NCI-H774 (cell line): ENCODE measurements at places on chromosomes 11 and 22.

DNA sequence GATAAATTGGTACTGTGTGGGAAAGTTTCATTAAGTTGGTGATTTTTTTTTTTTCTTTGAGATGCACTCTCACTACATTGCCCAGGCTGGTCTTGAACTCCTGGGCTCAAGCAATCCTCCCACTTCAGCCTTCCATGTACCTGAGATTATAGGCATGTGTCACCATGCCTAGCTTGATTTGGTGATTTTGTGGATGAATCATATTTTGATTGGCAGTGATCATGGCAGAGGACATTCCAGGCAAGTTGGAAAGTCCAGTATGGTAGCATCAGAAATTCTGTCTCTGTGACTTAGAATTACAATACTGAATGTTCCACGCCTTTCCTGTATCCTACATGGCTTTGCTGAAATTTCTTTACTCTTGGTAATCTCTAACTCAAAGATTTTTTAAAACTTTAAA is 49.4 kb downstream of the HORMAD2 start:
- no peak for DNase-seq

GRCh38 chr11:8032122-8032521 is 45.0 kb downstream of the EIF3F start:
- no peak for DNase-seq

- no peak for DNase-seq
Observed at GRCh38 chr22:36760786-36761185, 15.1 kb downstream of the IFT27 start.

GRCh38 chr22:23269441-23270211 is 89.3 kb downstream of the BCR start:
- no peak for DNase-seq

DNA sequence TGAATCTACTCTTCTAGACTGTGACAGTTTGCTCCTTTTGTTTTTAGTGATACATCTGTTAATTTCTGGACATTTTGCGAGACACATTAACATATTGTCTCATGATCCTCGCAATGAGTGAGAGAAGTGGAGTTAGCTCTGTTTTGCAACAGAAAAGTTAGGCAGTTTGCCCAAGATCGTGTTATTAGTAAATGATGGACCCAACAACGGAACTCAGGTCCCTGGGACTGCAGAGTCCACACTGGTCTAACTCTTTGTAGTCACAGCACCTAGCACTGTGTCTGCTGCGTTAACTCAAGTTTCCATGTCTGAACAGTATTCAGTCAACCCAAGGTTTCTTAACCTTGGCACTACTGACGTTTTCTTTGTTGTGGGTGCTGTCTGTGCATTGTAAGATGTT is 3.2 kb downstream of the DEPDC7 start:
- no peak for DNase-seq
